Fibroblast of villous mesenchyme (primary cell): ENCODE measurements at places on chromosomes 7 and 10.

- no peak for DNase-seq
Measured at GRCh38 chr7:86867163-86867762, 192.2 kb downstream of the ELAPOR2 start.

DNA sequence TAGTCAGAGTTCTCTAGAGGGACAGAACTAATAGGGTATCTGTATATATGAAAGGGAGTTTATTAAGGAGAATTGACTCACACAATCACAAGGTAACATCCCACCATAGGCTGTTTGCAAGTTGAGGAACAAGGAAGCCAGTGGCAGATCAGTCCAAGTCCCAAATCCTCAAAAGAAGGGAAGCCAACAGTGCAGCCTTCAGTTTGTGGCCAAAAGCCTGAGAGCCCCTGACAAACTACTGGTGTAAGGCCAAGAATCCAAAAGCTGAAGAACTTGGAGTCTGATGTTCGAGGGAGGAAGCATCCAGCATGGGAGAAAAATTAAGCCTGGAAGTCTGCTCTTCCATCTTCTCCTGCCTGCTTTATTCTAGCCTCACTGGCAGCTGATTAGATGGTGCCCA is 1107.2 kb upstream of the CELF2 start:
- no peak for DNase-seq

DNA sequence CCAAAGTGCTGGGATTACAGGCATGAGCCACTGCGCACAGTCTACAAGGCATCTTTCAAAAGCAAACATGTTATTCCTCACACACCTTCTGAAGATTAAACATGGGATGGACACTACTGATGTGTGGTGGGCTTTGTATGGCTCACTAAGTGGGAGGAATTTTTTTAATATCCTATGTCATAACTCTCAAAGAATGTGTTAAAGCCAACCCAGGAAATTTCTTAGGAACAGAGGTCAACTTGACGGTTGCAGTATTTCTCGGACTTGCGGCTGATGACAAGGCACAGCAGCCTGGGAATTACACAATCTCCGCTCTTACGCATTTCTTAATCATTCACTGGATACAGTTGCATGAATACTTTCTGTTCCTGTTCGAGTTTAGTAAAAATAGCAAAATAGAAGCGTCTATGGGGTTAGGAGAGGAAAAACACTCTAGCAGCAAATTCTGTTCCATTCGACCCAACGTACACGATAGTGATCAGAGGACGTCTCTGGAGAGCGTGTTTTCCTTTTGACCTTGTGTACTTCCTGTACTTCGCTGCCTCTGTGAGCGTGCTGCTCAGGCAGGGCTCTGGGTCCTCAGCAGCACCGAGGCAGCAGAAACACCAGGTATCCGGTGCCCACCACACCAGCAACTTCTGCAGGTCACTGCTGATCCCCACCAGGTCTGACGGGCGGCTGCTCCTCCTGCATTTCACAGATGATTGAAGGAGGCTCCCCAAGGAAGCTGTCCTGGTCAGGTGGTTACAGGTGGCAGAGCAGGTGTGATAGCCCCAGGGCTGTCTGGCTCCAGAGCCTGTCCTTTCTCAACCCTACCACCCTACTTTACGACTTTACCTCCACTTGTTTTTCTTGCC is 26.4 kb upstream of the SRGN start:
- DNase-seq = peak; percentile 100

DNA sequence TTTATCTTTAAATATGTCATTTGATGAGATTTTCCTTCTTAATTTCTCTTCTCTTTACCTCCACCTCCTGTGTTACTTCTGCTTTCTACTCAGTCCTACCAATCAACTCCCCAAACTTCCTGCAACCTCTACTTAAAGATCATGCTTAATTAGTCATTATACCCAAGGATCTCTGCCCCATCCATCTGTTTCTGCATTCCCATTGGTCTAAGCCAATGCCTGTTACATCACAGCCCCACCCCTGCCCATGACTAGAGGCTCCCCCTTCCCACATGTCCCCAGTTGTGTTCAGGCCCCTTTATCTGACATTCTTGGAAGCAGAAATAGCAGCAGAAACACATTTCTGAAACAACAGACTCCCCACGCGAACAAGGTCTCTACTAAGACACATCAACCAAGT is 319.1 kb upstream of the NFE2L3 start:
- DNase-seq = no peak

- no peak for DNase-seq
Measured at GRCh38 chr7:103664577-103664976, 218.6 kb upstream of the SLC26A5 start.
